Left renal pelvis (tissue), 4 donors: ENCODE measurements at places on chromosomes 13 and 19.

- DNase-seq = no peak
Measured at GRCh38 chr13:24680258-24680920, at the start of gene ATP12A. Gene ATP12A (plus strand): TSS chr13:24680408. CDS start chr13:24680744, 336 bp downstream.

GRCh38 chr19:2412449-2412848, 14.9 kb downstream of the TIMM13 start:
- no peak for DNase-seq

GRCh38 chr13:27200413-27201070, 28.9 kb upstream of the USP12 start:
- no peak for DNase-seq

- DNase-seq = no peak
Measured at GRCh38 chr13:43003010-43003409, 11.0 kb upstream of the EPSTI1 start.

- DNase-seq = no peak
Measured at GRCh38 chr19:1343041-1343440, 40.7 kb upstream of the NDUFS7 start.

DNA sequence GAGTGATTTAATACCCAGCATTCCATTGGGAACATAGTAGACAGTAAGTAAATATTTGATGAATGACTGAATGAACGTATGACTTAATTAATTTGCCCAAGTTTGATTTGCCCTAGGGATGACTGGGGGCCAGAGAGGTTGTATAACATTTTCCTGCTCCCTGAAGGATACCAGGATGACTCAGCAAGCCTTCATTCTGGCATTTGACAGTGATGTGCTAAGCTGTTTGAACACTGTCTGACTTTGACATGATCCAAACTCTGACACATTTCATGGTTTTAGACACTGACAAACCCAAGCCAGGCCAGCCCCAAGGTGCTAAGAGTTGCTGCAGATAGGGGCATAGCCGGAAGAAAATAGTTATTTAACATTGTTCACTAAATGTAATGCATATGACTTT, 53.4 kb upstream of the KLF12 start:
- no peak for DNase-seq

- DNase-seq = no peak
Measured at GRCh38 chr19:52943134-52943883, 19.4 kb downstream of the ZNF816 start.

DNA sequence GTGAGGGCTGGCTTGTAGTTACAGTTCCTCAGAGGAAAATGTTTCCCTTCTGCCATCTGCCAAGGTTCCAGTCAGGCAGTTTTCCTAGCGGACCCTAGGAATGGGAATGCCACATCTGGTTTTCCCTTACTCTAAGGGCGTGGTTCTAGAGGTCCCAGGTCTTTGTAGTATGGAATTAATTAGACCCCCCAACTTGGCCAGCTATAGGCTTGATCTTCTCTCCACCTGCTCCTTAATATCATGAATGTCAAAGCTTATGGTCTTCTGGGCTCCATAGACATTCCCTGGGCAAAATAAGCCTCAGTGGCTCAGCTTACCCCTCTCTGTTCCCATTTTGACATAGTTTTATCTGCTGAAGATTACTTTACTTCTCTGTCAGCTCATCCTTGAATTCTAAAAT, 70.0 kb downstream of the ZNF568 start:
- no peak for DNase-seq

DNA sequence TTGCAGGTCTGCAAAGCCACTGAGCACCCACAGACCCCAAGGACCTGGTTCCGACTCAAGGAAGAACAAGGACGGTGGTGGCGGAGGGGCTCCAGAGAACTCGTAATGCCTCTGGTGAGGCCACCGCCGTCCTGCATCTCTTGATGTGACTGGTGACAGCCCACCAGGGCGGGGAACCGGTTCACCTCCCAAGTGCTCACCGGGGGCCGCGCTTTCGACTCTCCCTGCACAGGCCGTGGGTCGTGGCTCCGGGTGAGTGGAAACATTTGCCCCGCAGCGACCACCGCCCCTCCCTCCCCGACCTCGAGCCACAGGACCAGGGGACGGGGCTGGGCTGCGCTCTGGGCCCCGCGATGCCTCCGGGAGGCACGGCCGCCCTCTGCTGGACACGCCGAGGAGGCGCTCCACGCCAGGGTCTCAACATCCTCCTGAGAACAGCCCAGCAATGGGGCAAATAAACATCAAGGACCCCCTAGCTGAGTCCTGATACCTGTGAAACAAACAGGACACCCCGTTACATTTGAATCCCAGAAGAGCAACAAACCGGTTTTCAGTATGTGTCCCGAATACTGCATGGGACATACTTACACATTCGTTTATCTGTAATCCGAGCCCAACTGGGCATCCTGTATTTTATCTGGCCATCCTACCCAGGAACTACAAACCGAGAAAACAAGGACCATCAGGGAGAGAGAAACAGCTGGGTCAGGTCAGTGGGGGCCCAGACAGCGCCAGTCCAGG, 3.9 kb upstream of the PLPP2 start:
- no peak for DNase-seq

- no peak for DNase-seq
Measured at GRCh38 chr19:11378319-11379189, 4.1 kb downstream of the SWSAP1 start.

GRCh38 chr19:53962887-53963431, at the start of gene CACNG8:
Gene CACNG8 (plus strand): TSS chr19:53962937.
- no peak for DNase-seq

DNA sequence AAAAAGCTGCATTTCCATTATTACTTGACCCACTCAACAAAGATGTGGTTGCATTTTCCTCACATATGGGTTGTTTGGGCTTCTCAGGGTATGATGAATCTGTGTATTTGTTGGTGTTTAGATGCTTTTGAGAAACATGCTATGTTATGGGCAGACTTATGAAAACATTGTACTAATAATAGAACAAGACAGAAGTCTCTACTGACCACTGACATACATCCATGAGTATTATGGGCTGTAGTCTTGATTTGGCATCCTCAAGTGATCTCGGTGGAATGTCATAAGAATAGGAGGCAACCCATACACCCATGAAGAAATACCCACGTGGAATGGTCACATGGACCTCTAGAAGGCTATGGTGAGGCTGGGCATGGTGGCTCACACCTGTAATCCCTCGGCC, 36.3 kb upstream of the ABCC4 start:
- no peak for DNase-seq

DNA sequence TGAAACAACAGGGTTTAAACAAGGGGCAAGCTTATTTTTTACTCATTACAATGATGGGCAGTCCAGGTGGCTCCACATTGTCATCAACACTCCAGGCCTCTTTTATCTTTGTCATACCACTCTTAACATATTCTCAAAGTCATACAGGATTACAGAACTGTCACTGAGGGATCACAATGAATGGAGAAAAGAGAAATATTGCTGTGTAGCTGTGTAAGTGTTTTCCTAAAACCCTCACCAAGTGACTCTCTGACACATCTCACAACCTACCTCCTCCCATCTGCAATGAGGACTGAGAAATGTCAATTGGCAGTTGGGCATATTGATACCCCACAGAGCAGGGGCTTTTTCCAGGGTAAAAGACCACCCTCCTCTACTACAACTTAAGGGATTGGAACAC, 562.1 kb downstream of the TBC1D4 start:
- DNase-seq = no peak

GRCh38 chr13:96214824-96215445, 125.0 kb downstream of the HS6ST3 start:
- no peak for DNase-seq
